ENCODE measurements at places on chromosomes 1 and 21.
A peak's percentile ranks its signal among the peaks of the same experiment; 100 is the strongest.

DNA sequence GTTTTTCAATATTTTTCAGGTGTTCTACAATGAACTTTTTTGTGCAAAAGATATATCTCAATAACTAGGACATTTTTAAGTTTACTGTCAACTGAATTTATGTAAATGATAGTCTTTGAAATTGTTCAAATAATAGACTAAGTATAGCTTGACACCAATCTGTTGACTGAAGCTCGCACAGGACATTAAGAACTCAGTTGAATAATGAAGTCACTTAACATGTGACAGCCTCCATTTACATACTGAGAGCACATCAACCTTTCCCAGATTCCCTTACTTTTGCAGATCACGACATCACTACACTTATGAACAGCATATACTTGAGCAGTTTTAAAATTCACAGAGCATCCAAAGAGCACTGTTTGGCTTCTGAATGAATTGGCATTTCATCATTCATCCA lies 268.2 kb downstream of the LRRC7 start:
- no peak for DNase-seq

GRCh38 chr1:28893403-28894102 lies 20.8 kb upstream of the EPB41 start:
- no peak for DNase-seq

- DNase-seq = no peak
Observed at GRCh38 chr1:208093754-208094719, 150.1 kb downstream of the PLXNA2 start.

- DNase-seq = peak; percentile 67
Observed at GRCh38 chr1:19765623-19766022, 34.1 kb downstream of the TMCO4 start.

- DNase-seq = no peak
Observed at GRCh38 chr1:20723537-20724363, 5.9 kb upstream of the KIF17 start.

- no peak for DNase-seq
Observed at GRCh38 chr1:77847621-77848080, 40.8 kb upstream of the NEXN start.

GRCh38 chr1:86692641-86693040 lies 11.7 kb upstream of the SH3GLB1 start:
- DNase-seq = no peak
